Stimulated activated CD4-positive, alpha-beta T cell treated with anti-CD3 and anti-CD28 coated beads, Interleukin-4, amount 100 ng/mL, for 48 hours (primary cell): ENCODE measurements at places on chromosomes 13 and 19.
A peak's percentile ranks its signal among the peaks of the same experiment; 100 is the strongest.

DNA sequence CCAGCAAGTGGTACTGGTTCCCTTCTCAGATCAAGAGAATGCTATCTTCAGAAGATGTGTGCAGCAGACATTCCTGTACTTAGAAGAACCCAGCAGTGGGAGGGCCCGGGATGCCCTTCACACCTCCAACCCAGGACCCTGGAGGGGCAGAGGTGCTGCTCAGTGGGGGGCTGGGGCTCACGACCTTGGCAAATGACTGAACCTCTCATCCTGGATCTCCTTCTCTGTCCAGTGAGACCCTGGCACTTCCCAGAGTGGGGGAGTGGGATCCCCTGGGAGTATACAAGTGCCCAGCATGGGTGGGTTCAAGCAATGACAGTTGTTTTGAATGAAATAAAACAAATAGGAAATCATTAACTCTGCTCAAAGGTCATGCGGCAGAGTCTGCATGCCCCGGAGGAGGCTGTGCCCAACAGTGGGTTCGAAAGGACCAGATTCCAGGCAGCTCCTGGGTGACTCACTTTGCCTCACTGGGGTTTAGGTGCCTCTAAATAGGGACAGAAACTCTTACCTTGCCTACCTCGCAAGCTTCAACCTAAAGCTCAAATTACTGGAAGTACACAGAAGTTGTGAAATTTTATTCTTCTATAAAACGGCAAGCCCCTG is 26.9 kb downstream of the GGACT start:
- DNase-seq: no peak

DNA sequence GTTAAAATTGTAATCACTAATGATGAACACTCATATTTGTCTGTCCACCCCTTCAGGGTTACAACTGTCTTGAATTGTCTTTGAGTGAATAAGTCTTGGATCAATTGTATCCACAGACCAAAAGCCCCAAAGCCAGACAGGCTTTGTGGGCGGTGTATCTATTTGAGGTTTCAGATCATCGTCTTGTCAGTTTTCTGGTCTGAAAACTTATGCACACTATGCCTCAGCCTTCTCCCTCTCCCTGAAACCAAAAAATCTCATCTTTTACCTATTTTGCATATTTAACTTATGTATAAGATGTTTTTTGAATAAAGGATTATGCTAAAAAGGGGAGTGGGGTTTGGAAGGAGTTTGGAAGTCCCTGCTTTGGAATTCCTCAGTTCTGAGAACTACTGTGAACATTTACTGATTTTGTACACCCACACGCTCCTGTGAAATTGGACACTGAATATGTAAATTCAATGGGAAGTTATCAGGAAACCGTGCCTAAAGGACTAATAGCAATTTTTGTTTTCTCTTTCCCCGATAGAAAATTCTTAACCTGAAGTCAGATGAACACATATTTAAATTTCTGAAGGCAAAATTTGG is 52.1 kb downstream of the DPY19L3 start:
- no peak for DNase-seq

GRCh38 chr19:34669305-34669704 is 7.7 kb downstream of the SCGB2B2 start:
- DNase-seq: no peak

GRCh38 chr13:107348925-107349324 is 781.0 kb upstream of the ARGLU1 start:
- DNase-seq: no peak

DNA sequence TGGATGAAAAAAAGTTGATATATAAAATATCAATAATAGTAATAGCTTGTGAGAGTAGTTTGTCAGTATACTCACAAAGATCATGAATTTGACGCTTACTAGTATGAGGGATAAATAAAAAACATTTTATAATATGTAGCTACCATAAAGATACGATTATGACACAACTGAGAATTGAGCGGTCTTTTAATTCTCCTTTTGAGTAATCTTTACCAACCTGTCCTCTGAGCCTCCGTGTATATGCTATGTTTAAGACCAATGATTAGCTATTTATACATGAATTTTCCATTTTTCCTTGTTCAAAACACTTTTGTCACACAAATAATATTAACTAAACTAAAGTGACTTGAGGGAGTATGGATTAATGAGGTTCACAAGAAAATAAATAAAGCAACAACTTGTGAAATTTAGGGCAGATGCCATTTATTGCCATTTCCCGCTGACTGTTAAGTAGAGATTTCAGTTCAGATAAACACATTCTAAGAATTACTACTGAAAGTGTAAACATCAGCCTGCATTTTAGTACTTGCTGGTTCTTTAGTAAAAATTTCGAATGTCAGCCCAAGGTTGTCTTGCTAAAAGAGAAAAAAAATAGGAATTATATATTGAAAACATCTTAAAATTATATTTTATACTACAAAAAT is 6.2 kb upstream of the IRS2 start:
- DNase-seq: no peak

GRCh38 chr19:33406521-33407139 is 33.1 kb downstream of the CEBPG start:
- peak; percentile 64 for DNase-seq

DNA sequence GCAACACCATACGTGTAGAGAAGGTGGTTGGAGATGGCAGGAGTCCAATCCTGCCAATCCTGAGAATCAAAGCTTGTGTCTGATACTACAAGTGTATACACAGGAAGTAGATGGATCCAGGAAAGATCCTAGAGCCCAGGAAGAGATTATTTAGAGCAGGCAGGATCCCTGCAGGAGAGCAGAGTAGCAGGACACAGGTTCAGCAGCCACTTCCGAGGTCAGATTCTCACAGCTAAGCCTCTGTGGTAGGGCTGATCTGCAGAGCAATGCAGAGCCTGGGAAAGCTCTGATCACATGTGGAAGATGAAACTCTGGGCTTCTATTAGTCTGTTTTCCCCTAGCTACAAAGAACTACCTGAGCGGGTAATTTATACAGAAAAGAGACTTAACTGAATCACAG is 28.5 kb upstream of the ZNF331 start:
- no peak for DNase-seq

- no peak for DNase-seq
Observed at GRCh38 chr19:53600217-53600616, 31.6 kb upstream of the DPRX start.

GRCh38 chr13:75417012-75417384 is 65.0 kb downstream of the TBC1D4 start:
- no peak for DNase-seq

DNA sequence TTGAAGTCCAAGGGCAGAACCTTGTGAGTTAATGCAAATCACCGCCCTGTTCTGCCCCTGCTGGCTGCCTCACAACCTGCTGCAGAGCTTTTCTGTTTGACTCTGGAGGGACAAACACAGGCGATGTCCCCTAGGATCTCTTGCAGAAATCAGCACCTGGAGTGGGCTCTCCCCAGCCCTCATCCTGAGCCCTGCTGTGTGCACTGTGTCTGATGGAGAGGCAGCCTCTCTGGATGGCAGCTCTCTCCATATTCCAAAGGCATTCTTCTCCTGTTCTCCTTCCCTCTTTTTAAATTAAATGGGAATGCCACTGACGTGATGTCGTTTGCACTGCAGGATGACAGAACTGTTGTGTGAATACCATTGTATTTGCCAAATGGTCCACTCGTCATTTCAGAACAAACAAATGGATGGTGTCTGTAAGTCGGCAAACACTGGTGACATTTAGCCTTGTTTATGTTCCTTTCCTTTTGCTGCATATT is 184.1 kb downstream of the ZNF536 start:
- DNase-seq: no peak

- DNase-seq: no peak
Observed at GRCh38 chr19:20444202-20444885, 121.2 kb downstream of the ZNF737 start.

DNA sequence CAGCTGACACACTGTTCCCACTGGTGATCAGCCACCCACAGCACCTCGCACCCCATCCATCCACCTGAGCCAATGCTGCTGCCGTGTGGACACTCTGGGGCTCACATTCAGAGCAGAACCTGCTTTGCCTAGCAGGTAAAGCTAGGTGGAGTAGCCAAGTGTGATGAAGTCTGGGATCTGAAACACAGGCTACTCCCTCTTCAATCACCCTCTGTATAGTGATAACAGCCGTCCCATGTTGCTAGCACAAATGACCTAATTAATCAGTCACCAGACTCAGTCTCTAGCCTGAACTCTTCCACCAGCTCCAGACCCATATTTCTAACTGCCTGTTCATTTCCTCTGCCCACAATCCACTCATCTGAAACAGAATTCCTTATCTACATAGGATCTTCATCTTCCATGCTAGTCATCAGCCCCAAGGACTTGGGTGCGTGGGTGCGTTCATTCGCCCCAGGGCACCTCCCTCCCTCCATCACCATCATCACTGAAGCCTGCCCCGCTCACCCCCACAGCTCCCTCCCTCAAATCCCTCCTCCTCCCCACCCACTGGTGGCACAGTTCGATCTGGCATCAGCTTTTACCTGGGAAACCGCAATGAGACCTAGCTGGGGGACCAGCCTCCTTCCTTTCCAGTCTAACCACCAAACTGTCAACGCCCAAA is 19.8 kb downstream of the STK24 start:
- no peak for DNase-seq

DNA sequence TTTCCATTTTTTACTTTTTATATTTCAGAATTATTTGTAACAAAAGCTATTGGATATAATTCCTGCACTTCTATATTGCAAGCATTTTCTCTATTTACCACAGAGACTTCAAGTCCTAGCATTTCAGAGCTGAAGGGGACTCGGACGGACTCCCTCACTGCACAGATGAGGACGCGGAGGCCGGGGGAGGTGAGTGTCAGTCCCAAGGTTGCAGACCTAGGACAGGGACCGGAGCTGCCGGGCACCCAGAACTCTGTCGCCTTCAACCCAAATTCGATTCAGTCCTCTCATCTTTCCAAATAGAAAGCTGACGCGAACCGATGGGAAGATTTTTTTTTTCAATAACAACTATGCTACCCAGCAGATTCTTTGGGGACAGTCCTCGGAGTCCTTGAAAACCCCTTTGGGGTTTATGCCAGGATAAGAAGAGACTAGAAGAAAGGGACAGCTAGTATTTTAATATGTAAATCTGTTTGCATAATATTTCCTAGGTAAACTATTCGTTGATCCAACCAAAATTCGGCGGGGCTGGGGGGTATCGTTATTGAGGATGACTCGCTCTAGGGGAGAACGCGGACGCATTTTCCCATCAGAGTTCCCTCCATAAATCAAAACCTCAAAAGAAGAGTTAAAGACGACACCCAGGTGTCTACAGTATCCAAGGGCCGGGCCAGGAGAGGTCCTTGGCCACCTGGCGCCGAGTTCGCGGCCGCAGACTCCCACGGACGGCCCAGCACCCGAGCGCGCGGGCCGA is 803 bp downstream of the FLT3 start:
- no peak for DNase-seq

GRCh38 chr19:1357531-1358109 is 26.1 kb upstream of the NDUFS7 start:
- no peak for DNase-seq

DNA sequence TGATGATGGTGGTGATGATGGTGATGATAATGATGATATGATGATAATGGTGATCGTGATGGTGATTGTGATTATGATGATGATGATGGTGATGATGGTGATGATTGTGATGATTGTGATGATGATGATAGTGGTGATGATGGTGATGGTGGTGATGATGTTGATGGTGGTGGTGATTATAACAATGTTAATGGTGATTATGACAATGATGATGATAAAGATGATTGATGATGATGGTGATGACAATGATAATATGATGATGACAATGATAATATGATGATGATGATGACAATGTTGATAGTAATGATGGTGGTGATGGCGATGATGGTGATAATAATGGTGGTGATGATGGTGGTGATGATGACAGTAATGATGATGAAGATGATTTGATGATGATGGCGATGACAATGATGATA is 34.1 kb upstream of the ZNF536 start:
- no peak for DNase-seq

- no peak for DNase-seq
Observed at GRCh38 chr19:51157265-51157664, 15.2 kb downstream of the SIGLEC7 start.

GRCh38 chr13:76991432-76991795 is 467 bp upstream of the CLN5 start:
- peak; percentile 54 for DNase-seq

GRCh38 chr13:114049026-114049425 is 75.2 kb upstream of the C13orf46 start:
- peak; percentile 41 for DNase-seq

- DNase-seq: no peak
Observed at GRCh38 chr13:44819772-44820171, 169.5 kb downstream of the NUFIP1 start.

DNA sequence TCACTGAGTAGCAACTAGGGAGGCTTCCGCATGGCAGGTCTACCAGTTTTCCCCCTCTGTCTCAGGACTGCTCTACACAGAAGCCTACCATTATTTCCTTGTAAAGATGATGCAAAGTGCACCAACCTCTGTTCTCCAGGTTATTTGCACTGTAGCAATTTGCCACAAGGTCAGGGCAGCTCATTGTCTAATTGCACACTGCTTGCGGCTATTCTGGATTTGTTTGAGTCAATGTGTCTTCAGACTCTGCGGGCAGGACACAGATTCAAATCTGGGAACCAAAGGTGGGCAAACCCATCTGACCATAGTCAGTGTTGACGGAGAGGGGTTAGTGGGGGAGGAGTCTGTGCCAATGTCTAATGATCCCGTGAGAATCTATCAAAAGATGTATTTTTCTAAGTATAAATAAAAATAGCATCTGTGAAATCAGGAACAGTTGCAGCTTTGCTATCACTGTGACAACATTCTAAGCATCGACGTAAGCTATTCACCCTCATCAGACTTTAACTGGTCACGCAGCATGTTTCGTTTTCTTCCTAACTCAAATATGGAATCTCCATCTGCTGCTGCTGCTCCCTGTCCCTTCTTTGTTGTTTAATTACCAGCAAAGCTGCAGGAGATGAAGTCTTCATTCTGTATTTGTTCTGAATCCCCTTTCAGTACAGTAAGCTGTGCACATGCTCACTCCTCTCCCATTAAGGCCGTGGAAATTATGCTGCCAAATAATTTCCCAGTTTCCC is 26.4 kb downstream of the CYSLTR2 start:
- no peak for DNase-seq

- DNase-seq: peak; percentile 6
Observed at GRCh38 chr13:79385694-79386093, 20.4 kb downstream of the RBM26 start.

- DNase-seq: no peak
Observed at GRCh38 chr19:1049800-1050199, 9.9 kb downstream of the ABCA7 start.

GRCh38 chr13:41398494-41399170 is 58.7 kb upstream of the RGCC start:
- no peak for DNase-seq
